ENCODE measurements at places on chromosomes 1 and 21.

DNA sequence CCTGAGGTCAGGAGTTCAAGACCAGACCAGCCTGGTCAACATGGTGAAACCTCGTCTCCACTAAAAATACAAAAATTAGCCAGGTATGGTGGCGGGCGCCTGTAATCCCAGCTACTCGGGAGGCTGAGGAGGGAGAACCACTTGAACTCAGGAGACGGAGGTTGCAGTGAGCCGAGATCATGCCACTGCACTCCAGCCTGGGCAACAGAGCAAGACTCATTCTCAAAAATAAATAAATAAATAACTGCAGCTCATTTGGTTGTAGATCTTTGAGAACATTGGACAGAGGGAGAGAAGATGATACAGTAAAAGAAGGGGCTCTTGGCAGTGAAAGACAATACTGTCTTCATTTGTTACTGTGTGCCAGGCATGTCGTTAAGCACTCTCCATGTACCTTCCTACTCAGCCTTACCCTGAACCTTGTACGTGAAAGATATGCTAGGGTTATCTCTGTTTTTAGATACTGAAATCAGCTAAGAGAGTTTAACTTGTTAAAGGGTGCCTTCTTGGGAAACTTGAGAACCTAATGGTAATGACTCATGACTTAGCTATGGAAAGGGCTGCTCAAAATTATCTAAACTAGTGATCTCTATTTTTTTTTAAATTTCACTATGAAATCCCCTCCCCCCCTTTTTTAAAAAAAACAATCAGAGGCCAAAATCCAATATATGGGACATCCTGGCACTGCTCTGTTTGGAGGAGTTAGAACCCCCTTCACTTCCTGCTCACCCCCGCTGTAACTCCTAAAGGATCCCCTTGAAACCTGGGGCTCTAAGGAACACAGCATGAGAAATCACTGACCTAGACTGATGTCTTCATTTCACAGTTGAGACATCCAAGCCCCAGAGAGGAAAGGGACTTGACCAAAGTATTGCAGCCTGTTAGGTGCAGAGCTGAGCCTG is 6.8 kb upstream of the KPNA6 start:
- no peak for DNase-seq

DNA sequence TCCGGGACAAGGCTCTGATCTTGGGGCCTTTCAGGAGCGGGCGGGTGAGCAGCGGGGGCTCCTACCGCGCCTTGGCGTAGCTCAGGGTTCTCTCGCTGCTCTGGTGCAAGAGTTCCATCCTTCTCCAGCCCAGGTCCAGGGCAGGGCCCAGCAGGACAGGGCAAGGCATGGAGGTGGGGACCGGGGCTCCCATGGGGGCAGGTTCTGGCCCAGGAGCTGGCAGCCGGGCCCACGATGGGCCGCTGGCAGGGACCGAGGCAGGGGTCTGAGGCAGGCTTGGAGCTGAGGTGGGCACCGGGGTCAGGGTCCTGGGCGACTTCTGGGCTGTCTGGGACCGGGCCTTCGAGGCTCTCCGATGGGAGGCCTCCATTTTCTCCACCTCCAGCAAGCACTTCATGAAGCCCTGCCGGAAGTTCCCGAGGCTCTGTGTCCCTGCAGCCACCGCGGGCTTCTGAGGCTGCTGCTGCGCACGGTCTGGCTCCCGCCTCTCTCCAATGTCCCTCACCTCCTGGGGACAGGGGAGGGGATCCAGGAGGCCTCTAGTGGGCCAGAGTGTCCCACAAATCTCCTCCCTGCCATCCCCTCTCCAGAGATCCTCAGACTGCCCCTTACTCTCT is 27.6 kb downstream of the SPATA21 start:
- DNase-seq: no peak

DNA sequence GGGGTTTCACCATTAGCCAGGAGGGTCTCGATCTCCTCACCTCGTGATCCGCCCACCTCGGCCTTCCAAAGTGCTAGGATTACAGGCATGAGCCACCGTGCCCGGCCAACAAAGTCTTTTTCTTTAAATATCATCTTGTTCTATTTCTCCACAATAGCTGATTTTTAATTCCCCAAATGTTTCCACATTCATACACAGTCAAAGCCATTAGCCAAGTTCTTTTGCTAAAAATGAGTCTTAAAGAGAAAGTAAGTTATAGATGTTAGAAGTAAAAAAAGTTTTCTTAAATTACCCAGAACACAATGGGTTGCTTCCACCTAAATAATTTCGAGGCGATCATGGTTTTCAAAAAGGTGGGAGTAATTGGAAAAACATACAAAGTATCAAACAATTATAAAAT is 30.6 kb downstream of the C2CD2 start:
- DNase-seq: no peak

DNA sequence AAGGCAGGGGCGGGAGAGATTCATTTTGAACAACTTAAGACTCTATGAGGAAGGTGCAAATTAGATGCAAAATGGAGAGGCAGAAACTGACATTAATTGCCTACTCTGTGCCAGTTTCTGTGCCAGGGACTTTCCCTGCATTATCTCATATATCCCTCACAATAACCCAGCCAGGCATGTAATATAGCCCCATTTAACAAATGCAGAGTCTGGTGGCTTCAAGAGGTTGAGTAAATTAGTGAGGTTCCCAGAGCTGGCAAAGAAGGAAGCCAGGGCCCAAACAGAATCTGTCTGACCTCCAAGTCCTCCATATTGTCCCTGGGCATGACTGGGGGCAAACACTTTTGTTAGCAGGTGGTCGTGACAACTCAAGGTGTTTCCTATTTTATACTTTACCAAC is 199.8 kb downstream of the ASTN1 start:
- no peak for DNase-seq

- no peak for DNase-seq
Observed at GRCh38 chr21:16176570-16176969, 446.8 kb downstream of the USP25 start.

GRCh38 chr1:236143104-236143948 is 987 bp downstream of the GPR137B start:
- DNase-seq: no peak

- DNase-seq: peak; percentile 44
Observed at GRCh38 chr1:101996825-101997465, at the start of gene OLFM3. TSS of gene OLFM3 (minus strand) at chr1:101996926.

GRCh38 chr1:167533851-167534300 is 15.5 kb upstream of the CD247 start:
- DNase-seq: peak; percentile 51

GRCh38 chr1:85799737-85800136 is 91.5 kb upstream of the ZNHIT6 start:
- DNase-seq: no peak

- no peak for DNase-seq
Observed at GRCh38 chr1:215407575-215407974, 159.5 kb upstream of the KCTD3 start.

- DNase-seq: no peak
Observed at GRCh38 chr1:61498342-61498741, 226.6 kb downstream of the TM2D1 start.

DNA sequence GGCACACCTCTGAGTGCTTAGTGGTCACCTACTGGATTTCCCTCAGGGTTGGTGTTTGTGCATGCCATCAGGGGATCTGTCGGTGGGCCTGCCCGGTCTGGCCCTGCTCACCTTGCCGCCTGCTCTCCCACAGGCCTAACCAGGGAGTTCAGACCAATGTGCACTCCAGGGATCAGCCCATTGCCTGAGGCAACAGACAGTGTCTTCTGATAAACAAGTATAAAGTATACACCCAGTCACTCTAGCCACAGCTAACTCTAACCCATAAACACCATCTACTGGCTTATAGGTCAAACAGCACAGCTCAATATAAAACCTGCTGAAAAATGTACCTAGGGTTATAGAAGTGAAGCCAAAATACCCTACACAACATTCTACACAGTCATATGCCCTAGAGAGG is 1300.0 kb downstream of the PLA2G4A start:
- no peak for DNase-seq

DNA sequence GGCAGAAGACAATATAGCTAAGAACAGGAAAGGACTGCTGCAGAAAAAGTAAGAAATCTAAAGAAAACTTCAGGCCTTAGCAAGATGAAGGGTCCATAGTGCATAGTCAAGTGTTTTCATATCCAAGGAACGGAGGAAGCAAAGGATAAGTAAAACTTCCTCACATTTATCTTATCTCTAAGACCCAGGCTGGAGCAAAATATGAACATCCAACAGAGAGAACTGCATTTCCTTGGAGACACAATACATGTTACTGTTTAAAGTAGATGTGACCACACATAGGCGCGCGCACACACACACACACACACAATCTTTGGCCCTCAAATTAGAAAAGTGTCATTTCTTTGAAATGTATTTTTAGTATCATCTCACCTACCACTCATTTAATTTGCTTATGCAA is 66.7 kb downstream of the TTLL7 start:
- no peak for DNase-seq

DNA sequence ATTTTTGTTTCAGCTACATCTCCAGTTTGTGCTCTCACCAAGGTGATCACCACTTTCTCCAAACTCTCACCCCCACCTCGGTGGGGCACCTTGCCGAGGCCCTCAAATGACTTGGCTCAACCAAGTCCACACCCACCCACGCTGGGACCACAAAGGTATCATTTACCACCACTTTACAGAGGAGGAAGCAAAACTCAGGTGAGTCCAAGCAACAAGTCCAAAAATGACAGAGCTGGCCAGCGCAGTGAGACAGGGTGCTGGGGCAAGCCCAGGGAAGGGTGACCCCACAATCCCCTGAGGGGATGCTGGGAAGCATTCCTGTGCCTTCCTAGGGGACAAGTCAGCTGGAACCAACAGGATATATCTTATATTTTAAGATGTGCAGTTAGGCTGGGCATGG is 24.7 kb downstream of the SSBP3 start:
- DNase-seq: no peak

- DNase-seq: no peak
Observed at GRCh38 chr1:164466429-164466828, 92.6 kb upstream of the PBX1 start.

DNA sequence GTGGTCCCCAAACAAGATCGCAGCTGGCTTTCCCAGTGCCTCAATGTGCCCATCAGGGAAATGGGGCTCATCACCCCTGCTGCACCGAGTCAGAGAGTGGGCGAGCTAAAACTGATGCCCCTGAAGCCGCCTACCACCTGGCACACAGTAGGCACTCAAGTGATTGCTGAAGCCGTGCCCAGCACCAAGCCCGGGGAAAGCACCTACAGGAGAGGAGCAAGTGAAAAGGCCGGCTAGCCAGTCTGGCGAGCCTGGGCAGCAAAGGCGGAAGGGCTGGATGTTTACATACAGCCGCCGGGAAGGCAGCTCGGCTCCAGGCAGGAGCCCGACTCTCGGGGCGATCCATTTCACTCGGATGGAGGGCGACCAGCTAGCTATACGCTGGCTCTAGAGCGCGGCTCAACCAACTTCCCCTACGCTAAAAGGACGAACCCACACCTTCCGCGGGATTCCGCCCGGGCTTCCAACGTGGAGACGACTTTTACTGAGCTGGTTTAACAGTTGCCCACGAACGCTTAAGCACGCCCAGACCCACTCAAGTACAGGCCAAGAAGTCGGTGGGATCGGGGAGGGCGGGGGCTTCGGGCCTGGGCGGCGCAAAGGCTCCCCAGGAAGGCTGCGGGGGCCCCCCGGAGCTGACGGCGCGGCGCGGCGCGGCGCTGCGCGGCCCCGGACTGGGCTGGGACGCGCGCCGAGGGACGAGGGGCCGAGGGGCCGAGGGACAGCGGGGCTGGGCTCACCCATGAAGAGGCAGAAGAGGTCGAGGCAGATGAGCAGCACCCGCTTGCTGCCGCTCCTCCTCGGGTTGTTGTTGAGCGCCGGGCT is 1.0 kb downstream of the PLPP3 start:
- DNase-seq: peak; percentile 36

DNA sequence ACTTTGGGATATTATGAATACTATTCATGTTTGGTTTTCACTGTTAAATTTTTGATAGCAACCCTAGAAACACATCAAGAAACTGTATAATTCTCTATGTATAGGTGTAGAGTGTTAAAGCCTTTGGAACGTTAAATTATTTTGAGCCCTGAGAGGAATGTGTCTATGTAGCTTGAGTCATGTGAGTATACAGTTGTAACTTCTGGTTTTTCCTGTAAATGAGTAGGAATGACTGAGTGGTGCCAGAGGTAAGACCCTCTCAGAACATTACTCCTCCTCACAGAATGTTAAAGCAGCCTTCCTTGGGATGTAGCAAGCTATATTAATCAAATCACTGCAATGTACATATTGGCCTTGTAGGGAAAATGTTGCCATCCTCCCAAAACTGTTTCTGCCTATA is 69.0 kb downstream of the C1orf21 start:
- DNase-seq: no peak

- no peak for DNase-seq
Observed at GRCh38 chr21:43864313-43864961, 586 bp upstream of the AGPAT3 start.

DNA sequence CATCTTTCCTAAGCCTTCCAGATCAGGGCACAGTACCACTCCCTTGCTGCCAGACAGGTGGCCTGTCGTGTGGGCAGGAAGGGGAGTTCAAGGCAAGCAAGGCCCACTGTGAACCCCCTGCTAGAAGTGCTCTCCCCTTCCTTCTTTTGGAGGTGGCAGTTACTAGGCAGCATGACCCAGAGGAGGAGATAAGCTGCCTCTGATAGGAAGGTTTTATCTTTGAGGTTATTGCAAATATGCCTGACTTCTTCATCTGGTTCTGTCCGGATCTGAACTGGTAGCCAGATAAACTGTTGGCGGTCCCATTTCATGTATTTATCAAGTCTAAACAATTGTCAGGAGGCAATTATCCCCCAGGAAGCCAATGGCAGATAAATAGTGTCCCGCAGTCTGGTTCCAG is 198.2 kb upstream of the LMO4 start:
- DNase-seq: no peak

DNA sequence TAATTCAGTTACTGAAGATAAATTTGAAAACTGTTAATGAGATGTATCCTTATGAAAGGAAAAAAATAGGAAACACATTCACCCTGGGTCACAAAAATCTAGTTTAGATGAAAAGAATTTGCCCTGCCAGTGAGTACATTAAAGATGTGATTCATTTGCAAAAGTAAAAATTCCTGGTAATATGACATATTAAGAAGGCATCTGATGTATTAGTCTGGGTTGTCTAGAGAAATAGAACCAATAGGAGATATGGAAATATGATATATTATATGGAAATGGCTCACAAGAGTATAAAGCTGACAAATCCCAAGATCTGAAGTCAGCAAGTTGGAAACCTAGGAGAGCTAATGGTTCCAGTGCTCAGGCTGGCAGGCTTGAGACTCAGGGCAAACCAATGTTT is 153.8 kb downstream of the MRPL39 start:
- DNase-seq: no peak

DNA sequence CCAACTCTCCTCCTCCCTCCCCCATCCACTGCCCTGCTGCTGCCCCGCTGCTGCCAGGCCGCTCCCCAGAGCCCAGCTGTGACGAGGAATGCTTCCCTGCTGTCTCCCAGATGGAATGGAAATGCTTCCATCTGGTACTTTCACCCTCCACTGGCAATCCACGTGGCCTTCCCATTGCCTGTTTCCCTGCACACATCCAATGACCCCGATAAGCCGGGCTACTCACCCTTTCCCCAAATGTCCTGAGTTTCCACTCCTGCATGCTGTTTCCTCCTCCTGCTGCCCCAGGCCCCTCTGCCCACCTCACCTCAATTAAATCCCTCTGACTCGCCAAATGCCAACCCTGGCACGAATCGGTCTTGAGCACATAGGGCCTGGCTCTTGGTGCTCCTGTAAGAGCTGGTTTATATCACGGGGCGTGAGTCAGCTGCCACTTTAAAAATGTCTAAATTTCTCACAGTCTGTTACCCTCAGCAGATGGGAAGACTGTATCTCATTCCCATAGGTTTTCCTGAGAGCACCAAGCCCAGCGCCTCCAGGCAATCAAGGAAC is 36.4 kb downstream of the MRAP start:
- DNase-seq: no peak

GRCh38 chr1:41474490-41475271 is 9.8 kb downstream of the EDN2 start:
- DNase-seq: no peak

GRCh38 chr1:25469177-25469576 is 38.5 kb downstream of the MACO1 start:
- no peak for DNase-seq

Measured in NCI-H774 (cell line).